ENCODE measurements at places on chromosomes 5 and 9.

- no peak for DNase-seq
Measured at GRCh38 chr5:31934156-31934555, 240.0 kb downstream of the GOLPH3 start.

GRCh38 chr5:61000887-61001286, 55.9 kb downstream of the NDUFAF2 start:
- DNase-seq: no peak

- no peak for DNase-seq
Measured at GRCh38 chr5:54990841-54991258, 5.5 kb upstream of the ESM1 start.

DNA sequence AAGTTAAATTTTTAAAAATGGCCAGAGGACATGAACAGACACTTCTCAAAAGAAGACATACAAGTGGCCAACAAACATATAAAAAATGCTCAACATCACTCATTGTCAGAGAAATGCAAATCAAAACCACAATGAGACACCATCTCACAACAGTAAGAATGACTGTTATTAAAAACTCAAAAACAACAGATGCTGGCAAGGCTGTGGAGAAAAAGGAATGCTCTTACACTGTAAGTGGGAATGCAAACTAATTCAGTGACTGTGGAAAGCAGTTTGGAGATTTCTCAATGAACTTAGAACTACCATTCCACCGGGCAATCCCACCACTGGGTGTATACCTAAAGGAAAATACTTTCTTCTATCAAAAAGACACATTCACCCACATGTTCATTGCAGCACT, 168.5 kb upstream of the PIK3R1 start:
- DNase-seq: no peak

DNA sequence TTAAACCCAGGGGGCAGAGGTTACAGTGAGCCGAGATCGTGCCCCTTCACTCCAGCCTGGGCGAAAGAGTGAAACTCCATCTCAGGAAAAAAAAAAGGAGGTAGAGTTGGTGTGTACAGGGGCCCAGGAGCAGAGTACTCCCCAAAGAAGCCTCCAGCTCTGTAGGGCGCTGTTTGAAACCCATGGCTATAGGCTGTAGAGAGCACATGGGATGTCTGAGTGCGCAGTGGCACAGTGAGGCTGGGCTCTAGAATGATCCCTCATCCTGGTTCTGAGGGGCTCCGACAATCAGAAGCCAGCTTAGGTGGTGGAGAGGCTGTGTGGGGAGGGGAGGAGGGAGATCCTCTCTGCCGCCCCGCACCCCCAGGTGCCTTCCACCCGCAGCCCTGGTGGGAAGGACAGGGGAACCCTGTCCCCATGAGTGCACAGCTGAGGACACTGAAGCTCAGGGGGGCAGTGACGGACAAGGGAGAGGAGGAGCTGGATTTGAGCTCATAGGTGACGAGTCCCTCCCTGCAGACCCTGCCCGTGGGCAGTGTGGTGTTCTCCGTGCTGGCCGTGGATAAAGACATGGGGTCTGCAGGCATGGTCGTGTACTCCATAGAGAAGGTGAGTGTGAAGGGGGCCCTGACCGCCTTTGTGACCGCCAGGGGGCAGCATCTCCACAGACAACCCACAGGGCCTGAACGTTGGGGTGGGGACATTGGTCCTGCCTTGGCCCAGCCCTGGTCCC, 24.6 kb downstream of the CDHR2 start:
- DNase-seq: peak; percentile 78

DNA sequence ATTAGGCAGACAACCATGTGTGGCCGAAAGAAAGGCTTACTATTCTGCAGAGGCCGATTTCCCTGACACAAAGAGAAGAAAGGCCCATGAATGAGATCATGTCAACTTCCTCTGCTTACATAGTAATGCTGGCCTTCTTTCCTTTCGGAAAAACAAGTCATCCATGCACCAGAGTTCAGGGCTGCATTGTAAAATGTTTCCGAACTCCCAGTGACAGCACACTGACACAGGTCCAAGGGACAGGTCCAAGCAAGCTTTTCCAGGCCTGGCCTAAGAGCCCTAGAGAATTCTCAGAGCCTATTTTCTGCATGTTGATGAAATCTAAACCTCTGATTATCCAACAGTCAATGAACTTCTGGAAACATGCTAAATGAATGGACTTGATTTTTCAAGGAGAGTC, 140.9 kb downstream of the ZNF608 start:
- DNase-seq: no peak

DNA sequence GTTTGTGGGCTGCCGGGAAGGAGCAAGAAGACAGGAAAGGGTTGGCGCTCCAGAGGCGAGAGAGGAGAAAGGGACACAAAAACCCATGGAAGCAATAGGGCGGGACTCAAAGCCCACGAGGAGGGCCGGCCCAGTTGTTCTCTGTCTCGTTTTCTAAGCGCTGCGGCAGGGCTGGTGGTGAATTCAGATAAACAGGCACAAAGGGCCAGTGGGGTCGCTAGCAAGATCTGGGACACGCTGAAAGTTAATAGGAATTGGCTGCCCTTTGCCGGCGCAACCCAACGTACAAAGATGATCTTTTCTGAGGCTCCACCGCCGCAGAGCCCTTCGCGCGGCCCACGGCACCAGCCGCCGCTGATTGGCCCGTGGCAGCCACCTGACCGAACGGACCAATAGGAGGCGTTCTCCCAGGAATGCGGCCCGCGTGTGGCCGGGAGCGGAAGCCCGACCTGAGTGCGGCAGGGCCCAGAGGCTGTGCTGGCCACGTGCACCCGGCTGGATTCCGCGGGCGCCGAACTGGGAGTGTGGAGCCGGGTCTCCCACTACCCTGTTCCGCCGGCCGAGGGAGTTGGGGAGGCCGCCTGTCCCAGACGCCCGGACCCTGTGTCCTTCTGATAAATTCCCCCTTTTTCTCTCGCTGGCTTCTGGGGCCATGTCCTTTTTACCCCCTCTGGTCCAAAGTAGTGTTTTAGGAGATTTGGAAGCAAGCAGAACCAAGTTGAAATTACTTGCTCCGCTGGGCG, 16.8 kb upstream of the NSD1 start:
- peak; percentile 96 for DNase-seq

DNA sequence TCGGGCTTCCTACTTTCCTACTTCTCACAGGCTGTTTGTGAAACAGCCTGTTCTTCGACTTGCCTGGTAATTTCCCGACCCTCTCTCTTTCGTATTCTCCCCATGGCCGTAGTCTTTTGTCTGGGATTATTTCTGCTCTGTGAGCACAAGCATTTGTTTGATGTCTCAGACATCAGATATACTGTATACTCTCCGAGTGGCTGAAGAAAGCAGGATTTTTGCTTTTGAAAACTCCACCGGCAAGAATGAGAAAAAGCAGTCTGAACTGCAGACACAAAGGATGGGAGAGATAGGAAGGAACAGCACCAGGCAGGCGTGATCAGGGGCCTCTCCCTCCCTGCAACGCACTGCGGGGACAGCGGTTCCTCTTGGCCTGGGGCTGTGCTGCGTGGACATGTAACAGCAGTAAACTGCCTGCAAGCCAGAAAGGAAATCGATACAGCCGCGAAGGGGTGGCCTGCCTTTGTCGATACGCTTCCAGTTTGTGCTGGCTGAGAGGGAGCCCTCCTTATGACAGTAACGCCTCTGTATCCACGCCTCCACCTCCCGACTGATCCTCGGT, 313.9 kb upstream of the TLE4 start:
- no peak for DNase-seq

DNA sequence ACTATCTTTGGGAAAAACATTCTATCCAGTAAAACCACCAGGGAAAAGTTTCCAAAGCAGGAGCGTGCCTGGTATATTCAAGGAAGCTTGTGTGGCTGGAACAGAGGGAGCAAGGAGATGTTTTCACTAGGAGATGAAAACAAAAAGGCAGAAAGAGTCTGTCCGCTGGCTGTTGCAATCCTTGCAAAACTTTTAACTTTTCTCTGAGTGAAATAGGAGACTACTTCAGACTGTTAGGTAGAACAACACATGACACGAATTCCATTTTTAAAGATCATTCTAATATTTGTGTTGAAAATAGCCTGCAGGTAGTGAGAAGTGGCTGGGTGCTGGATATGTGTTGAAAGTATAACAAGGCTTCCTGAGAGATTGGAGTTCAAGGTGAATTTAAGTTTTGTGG, 69.5 kb downstream of the PRR16 start:
- DNase-seq: no peak

DNA sequence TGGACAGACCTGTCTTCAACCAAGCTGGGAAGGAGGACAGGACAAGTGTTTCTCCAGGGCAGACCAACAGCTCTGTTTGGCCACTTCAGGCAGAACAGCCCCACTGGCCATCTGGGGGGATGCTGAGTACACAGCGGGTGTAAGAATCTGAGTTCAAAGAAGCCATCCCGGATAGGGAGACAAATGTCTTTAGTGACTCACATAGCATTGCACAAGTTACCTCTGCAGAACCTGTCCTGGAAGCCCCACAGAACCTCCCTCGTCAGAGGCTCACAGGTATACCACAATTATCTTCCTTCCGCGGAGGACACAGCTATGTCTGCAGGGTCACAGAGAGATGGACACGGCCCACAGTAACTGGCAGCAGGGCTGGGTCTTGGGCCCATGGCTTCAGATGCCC, 2.0 kb downstream of the OR2V2 start:
- DNase-seq: no peak

DNA sequence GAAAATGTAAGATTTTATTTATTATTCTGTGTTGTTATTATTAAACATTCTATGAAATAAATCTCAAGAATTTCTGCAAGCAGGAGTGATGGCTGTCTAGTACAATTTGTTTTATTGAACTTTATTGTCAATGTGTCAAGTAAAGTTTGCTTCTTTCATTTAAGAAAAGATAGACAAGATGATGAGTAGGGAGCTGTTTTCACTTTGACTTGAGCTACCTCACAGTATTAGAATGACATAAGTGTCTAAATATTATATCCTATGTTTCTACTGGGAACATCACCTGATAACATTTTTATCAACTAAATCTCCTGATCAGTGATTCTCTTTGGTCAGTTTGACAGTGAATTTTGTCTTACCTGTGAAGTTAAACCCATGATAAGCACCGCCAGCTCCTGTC, 12.7 kb upstream of the EDIL3 start:
- no peak for DNase-seq

- no peak for DNase-seq
Measured at GRCh38 chr5:170316937-170317336, 19.4 kb upstream of the LCP2 start.

- no peak for DNase-seq
Measured at GRCh38 chr9:126462617-126463016, 136.0 kb downstream of the MVB12B start.

DNA sequence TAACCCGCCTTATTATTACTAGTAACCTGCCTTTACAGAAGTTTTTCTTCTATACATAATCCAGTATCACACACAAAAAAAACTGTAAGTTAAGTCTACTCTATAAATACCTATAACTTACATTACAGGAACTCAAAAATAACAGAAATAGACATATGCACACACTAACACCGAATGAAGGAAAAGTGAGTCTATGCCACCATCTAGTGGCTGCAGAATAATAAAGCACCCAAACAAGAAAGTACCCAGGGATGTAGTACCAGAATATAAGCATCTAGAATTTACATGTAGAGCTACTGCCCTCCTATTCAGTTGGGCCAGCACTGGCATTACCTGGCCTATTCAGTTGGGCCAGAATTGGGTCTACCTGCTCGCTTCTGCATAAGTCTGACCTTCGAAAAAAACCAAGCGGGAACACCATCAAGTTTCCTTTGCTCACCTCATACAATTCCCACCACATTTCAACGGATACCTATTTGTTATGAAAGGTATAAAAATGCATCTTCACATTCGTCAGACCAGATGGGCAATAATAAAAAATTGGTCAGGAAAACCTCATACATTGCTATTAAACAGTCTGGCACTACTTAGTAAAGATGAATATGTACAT, 4.0 kb upstream of the NIPSNAP3A start:
- peak; percentile 68 for DNase-seq

GRCh38 chr5:135490245-135491037, 38.3 kb upstream of the TIFAB start:
- no peak for DNase-seq

DNA sequence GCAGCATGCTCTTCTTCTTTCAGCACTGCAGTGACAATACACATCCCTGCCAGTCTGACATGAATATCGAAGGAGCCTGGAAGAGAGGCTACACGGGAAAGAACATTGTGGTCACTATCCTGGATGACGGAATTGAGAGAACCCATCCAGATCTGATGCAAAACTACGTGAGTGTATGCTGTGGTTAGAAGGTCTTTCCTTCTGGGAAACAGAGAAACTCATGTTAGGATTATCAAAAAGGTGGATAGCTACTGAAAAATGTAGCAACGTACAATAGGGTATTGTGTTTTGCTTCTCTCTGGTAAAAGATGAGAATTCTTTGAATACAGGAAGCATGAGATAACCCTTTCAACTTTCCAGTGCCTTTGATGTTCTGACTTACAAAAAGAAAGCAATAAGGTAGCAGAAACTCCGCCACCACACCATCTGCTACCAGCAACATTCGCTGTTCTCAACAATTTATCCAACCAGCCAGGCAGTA, 133.3 kb downstream of the PCSK5 start:
- DNase-seq: no peak

GRCh38 chr5:109718632-109719031, 28.9 kb downstream of the MAN2A1 start:
- no peak for DNase-seq

GRCh38 chr9:113462781-113463286, 693 bp upstream of the RGS3 start:
- no peak for DNase-seq

GRCh38 chr5:6638236-6638635, 5.0 kb downstream of the SRD5A1 start:
- no peak for DNase-seq

GRCh38 chr5:35979715-35980114, 11.5 kb downstream of the UGT3A1 start:
- DNase-seq: no peak

GRCh38 chr9:107600060-107600573, 110.5 kb upstream of the KLF4 start:
- no peak for DNase-seq

DNA sequence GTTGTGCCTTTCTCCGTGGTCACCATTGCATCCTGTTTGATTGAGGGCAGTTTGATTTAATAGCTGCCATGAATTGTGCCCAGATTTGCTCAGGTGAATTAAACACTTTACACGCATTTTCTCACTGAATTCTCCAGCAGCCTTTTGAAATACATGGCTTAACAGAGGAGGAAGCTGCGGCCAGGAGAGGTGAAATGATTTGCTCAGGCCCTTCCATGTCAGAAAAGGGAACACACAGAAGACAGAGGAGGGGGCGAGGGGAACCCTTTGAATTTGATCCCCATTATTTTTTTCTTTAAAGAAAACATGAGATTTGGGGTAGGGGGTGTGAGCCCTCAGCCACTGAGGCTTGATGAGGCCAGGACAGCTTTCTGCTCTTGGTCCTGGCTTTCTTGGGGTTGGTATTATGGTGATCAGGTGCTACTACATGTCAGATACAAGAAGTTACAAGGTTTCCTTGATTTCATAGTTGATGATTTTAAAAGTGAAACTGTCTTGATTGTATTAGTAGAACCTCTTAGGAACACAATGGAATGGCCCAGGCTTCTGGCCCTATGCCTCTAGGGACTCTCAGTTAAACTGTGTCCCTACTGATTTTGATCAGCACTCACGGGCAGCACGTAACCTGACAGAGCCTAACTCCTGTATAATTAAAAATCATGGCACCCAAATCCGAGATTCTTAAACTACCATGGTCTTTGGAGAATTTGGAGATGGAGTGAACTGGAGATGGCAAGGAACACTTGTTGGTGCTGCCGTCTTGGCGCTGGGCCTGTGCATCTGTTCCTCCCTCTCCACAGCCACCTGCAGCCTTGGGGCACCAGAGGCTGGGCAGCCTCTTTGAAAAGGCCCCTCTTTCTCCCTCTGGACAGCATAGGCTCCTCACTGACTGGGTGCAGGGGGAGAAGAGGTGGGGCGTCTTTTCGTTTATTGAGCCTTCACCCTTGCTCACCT, 107.9 kb downstream of the TRIO start:
- no peak for DNase-seq

- no peak for DNase-seq
Measured at GRCh38 chr9:109252291-109252690, 68.6 kb downstream of the EPB41L4B start.

Measured in germinal center (tissue), 1 donor.